ENCODE measurements at places on chromosomes 3 and 15. TPM values are rescaled to one million over a fixed set of nuclear protein-coding genes. Genes with fewer than 3 reads are reported as not detected.

FBXW12 gene
- total RNA-seq: not detected

PLA1A gene
- 0.40 TPM for total RNA-seq

ANKUB1 gene
- not detected for total RNA-seq

C3orf49 gene
- total RNA-seq: not detected

KY gene
- total RNA-seq: 0.08 TPM

CCDC174 gene
- total RNA-seq: 15.7 TPM

Measured in A549 treated with Mapracorat at 1 μM for 4 hours (cell line).